Natural killer cell treated with Interleukin-12 subunit alpha and Interleukin-12 subunit beta and Interleukin-15 and Interleukin-18, amount 100 ng/mL, for 72 hours (primary cell): ENCODE measurements at places on chromosomes 2 and 18. TPM values are rescaled to one million over a fixed set of nuclear protein-coding genes. Genes with fewer than 3 reads are reported as not detected.

Gene ALLC
- not detected for total RNA-seq

Gene RAB6C
- total RNA-seq: not detected

Gene TRIM43B
- not detected for total RNA-seq

DNA sequence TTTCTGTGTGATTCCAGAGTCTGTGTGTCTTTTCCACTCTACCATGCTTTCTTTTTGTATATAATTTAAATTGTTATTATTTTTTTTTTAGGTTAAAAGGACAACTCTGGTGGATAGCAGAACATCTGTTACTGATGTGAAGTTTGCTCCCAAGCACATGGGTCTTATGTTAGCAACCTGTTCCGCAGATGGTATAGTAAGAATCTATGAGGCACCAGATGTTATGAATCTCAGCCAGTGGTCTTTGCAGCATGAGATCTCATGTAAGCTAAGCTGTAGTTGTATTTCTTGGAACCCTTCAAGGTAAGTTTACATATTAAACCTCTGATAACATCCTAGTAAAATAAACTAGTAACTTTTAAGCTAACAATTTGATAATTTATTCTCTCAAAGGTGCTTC is 15.3 kb downstream of the SEH1L start:
- DNase-seq: no peak

DNA sequence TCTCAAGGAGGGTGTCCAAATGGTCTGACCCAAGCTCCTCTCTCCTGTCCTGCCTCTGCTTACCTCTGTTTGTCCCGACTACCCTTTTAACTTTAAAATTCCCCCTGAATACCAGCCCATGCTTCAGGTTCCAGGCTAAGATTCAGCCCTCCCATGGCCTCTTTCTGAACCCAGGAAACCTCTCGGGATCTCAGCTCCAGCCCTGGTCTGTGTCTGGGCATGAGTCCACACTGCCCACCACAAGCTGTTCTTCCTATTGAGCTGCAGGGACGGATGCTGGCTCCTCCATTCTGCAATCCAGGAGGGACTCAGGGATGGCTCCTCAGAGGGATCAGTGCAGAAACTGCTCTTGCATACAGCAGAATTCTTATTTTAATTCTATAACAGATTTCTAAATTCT is 78.9 kb downstream of the MYT1L start:
- DNase-seq: no peak

GRCh38 chr2:23367760-23368159 is 17.2 kb upstream of the KLHL29 start:
- DNase-seq: no peak
